ENCODE measurements at places on chromosomes 2 and 18.

- DNase-seq, result no peak
These were observed 9.8 kb downstream of the TUBB6 start for GRCh38 chr18:12317664-12318333.

DNA sequence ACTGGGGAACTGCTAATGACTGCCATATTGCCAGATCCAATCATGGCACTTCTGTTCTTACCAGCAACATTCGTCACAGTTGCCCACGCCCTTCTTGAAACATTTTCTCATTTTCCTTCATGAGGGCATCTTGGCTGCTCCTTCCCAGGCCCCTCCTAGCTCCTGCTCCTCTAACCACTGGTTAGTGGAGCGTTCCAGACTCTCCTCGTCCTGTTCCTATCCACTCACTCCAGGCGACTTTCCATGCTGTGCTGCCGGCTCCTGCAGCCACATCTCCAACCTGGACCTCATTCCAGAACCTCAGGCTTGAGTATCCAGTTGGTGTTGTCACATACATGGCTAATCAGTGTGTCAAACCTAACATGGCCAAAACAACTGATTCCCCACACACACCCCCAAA is 1.3 kb upstream of the ADI1 start:
- no peak for DNase-seq

- DNase-seq, result no peak
These were observed 38.1 kb downstream of the TMEM131 start for GRCh38 chr2:97957432-97958183.

DNA sequence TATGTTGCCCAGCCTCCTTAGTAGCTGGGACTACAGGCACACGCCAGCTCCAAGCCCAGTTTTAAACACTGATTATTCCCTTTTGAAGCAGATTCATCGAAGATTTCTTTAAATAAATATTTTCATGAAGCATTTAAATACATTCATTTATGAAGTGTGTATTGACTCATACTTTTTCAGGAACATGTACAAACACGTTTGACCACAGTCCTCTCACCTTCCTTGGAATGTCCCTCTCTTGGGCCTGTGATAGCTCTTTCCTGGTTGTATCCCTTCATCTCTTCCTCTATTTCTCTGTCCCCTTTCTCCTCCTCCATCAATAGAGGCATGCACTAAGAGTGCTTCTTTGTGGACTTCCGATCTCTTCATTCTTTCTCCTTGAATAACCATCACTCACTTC is 2.5 kb downstream of the PSTPIP2 start:
- DNase-seq, result no peak

DNA sequence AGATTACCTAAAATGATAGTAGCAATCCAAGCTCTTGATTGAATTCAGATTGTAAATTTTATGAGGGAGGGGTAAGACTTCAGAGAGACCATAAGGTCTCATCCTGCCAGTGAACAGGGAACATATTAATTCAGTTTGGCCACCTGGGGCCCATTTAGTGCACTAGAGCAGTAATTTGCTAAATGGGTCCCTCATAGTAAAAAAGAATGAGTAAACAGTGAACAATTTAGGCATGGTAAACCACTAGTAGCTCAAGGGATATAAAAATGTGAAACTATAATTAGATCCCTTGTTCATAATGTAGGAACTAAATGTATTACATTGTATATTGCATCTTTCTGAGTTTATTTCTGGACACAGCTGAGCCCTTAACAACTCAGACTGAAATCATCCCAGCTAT is 4.9 kb upstream of the PHLPP1 start:
- DNase-seq, result no peak
